Activated CD4-positive, alpha-beta memory T cell treated with anti-CD3 and anti-CD28 coated beads for 36 hours (primary cell): ENCODE measurements at places on chromosomes 4 and X. TPM values are rescaled to one million over a fixed set of nuclear protein-coding genes. Genes with fewer than 3 reads are reported as not detected.

GRCh38 chr4:153651587-153651986 lies 32.5 kb upstream of the TLR2 start:
- peak; percentile 82 for DNase-seq
- no peaks in the 10 kb centered on the region for H3K36me3 ChIP-seq
- peak overlapping the region; percentile 3 for H3K4me3 ChIP-seq
- no peaks in the 10 kb centered on the region for H3K27me3 ChIP-seq
- peak overlapping the region; percentile 81 for H3K27ac ChIP-seq
- H3K4me1 ChIP-seq, result peaks cover 40% of the 10 kb centered on the region

DNA sequence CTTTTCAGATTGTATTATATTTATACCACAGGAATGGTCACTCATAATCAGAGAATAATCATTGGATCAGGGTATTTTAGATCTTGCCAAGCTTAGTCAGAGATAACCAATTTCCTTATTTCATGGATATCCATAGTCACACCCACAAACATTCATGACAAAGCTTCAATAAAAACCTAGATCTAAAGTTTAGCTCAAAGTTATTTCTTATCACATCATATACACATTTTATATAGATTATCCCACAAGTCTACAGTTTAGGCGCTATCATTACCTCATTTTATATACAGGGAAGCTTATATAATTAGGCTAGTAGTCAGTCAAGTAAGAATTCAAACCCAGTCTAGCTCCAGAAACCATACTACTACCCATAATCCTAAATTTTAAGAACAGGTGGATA lies 82.3 kb downstream of the SLC10A7 start:
- peaks cover 2% of the 10 kb centered on the region for H3K36me3 ChIP-seq
- no peaks in the 10 kb centered on the region for H3K27me3 ChIP-seq
- DNase-seq, result no peak
- H3K27ac ChIP-seq, result no peak overlapping the region
- peaks cover 6% of the 10 kb centered on the region for H3K4me1 ChIP-seq

Gene POU4F2
- not detected for total RNA-seq

Gene SLC4A4
- total RNA-seq, result 0.43 TPM

Gene HPGDS
- total RNA-seq, result not detected
